ENCODE measurements at places on chromosomes 16 and 17.

GRCh38 chr16:57376313-57376818, 4.1 kb downstream of the CX3CL1 start:
- no peak for DNase-seq

DNA sequence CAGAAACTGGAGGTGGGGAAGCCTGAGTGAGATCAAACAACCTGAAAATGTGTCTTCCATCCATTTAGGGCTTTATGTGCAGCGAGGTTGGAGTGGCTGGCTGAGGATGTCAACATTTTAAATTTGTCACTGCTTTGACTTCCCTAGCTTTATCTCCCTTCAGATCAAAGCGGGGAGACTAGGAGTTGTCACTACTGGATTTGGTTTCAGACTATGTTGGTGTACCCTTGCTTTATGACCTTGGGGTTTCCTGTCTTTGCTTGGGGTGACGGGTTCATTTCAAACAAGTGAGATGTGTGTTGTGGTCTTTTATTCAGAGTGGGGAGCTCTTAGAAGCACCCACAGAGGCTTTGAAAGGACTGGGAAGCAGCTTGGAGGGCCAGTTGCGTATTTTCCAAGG, 25.6 kb downstream of the MSI2 start:
- no peak for DNase-seq

DNA sequence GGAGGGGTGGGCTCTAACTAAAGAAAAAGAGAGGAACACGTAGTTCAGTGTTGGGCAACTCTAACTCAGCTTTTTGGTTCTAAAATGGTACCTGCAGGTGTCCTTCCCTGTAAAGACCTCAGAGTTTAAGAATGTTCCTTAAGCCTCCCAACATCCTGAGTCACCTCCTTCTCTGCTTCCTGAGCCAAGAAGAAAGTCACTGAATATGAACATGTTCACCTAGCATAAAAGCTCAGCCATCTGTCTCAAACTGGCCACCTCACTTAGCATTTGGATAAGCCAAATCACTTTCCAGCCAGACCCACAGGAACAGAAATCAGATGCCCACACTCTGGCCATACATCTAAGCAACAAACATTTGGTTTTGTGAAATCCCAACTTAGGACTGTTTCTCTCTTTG, 3.7 kb downstream of the TMEM98 start:
- peak; percentile 24 for DNase-seq

DNA sequence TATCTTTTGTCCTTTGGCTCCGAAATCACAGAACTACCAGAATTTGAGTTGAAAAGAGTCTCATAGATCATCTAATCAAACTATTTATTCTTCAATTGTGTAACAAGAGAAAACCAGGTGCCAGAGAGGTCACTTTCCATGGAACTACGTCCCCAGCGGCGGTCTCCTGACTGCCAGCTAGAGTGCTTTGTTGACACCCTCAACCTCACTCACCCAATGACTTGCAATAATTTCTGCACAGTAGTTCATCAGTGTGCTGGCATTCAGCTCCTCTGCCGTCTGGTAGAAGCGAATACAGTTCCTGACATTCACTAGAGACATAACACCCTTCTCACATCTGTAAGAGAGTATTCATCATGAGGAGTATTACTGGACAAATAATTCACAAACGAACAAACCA, 54.2 kb downstream of the ANKFY1 start:
- no peak for DNase-seq

DNA sequence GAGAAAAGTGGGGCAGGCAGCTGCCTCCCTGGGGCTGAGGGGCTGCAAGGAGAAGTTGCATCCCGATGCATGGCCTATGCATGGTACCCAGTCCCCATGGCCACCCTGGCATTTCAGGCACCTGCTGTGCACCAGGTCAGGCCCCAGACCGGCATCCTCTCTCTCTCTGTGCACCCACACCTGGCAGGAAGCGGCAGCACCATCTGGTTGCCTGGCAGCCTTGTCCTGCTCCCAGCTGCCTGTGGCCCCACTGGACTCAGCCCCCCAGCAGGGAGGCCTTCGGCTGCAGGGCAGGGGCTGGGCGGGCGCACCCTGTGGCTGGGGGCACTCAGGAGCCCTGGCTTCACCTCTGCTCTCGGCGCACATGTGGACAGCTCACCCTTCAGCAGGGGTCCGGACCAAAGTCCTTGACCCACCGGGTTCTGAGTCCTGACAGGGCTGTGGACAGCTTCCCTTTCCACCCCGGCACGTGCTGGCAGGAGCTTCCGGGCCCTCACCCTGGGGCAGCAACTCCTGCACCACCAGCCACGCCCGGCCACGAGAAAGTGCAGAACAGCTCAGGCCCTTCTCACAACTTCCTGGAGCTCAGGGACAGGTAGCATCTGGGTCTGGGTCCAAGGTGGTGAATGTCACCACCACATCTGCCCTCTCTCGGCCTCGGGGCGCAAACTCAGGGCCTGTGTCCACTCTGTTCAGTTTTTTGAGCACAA, 36.7 kb downstream of the CTU2 start:
- no peak for DNase-seq

GRCh38 chr17:58265271-58265670, 15.5 kb downstream of the MPO start:
- DNase-seq, result no peak

DNA sequence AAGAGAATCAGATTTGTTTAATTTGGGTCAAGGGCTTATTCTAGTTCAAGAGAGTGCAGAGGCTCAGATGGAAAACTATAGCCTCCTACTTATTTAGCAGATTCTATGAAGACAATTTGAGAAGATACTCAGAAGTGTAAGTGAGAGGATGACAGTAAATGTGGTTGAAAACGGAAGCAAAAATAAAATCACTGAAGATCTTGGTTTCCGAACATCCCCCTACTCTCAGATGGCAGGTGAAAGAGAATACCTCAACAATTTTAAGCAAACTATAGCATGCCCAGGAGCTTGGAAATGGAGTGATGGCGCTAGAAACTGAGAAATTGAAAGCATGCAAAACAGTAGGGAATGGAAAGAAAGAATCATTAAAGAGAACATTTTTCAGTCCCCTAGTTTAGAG, 705.5 kb upstream of the CDH8 start:
- DNase-seq, result no peak

DNA sequence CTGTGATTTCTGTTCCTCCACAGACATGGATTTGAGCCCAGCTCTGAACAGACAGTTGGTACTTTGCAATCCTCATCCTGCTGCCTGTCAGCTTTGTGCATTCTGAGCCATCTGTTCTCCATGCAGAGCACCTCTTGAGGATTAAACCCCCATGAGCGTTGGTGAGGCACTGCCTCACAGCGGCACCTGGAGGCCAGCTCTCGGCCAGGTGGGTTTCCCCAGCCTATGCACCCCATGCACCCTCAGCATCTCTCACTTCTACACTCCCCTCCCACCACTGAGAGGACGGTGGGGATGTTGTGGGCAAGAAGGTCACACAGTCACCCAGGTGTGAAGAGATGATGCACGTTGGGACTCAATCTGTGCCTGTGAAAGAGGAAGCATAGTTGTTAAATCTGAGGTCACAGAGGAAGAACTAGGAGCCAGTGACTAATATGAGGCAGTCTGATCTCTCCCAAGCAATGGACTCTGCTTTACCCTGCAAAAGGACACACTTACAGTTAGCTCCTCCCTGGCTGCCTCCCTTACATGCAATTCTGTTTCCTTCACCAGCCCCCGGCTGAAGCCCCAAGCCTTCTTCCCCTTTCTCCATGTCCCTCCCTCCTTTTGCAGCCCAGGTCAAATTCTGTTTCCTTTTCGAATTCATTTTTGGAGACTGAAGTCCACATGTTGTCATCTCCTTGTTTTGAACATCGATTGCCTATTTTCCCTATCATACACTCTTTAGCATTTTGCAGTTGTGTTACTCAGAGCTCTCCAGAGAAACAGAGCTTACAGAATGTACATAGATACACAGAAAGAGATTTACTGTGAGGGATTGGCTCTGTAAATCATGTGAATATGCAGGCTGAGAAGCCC, 58.5 kb downstream of the HS3ST3B1 start:
- DNase-seq, result no peak

GRCh38 chr17:33962857-33963655, 292.0 kb upstream of the CCL2 start:
- DNase-seq, result no peak

DNA sequence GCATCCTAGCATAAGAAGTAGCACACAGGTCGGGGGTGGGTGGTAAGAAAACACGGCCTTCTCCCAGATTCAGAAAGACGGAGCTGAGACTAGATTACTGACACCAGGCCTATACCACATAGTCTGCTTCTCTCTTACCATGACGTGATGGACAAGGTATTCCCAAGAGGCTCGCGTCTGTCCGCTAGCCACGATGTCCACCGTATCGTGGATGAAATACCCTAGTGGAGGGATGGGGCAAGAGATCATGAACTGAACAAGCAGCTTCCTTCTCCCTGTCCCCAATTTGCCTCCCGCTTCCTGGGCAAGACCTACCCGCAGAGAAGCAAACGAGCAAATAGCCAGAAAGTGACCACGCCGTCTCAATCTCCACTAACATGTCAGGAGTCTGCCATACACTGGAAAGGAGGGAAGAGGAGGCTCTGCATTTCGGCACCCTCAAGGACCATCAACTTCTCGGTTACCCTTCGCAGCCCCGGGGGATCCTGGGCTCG, 820 bp downstream of the TLCD1 start:
- peak; percentile 71 for DNase-seq

All from MCF 10A (cell line).